ENCODE measurements at places on chromosomes 4 and X.

- DNase-seq, result no peak
These were observed 53.6 kb downstream of the USP53 start for GRCh38 chr4:119266153-119266552.

DNA sequence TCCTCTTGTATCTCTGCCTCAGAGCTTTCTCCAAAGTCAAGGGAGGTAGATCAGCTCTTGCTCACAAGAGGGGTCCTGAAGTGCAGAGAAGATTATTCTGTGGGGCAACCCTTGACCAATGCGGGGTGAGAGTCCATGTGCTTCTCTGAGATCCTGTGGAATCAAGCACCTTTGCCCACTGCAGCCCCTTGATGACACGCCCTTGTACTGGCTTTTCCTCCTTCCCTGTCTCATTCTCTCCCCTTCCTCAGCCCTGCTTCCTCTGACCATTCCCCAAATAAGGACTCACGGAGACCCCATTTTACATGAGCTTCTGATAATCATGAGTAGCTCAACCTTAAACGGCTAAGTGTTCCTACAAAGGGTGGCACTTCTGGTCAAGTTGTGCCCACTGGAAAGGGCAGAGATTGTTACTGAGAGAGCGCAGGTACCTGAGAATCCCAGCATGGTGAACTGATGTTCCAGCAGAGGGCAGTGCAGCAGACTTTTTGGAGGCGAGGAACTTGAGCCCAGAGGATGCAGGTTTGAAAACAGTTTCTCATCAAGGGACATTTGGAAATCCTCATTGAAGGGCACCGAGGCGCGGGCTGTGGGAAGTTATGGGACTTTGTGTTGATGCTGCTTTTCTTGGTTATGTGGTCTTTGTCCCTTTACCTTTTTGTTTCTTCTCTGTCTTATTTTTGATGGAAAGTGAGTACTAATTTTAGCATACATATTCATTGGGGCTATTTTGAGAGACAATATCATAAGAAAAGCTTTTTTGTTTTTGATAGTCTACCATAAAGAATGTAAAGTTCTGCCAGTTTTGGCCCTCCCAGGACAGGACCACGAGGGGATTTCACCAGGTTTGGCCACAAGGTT is 201.3 kb downstream of the RBM46 start:
- DNase-seq, result peak; percentile 47

- DNase-seq, result no peak
These were observed 74.1 kb downstream of the EFNB1 start for GRCh38 chrX:68902706-68903504.

GRCh38 chr4:115332078-115332477 is 218.7 kb upstream of the NDST4 start:
- no peak for DNase-seq

- DNase-seq, result no peak
These were observed 182.2 kb upstream of the ATOH1 start for GRCh38 chr4:93646233-93646930.

DNA sequence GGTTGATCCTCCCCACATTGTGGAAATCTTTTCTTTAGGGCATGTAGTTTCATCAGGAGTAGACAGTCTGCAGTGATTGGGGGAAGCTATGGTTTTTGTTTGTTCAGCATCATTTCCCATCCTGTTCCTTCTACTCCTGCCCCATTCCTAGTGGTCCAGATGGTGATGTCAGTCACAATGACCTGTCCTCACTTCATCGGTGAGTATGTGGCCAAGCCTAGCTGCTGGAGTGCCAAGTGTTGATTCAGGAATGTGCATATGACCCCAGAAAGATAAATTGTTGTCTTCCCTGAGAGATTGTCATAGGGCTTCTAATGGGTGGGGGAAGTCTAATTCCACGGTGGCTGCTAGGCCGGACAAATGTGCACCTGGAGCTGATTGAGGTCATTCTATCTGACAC is 130.6 kb upstream of the FAT1 start:
- DNase-seq, result no peak

Measured in NCI-H1930 (cell line).